ENCODE measurements at places on chromosomes 11 and 22. TPM values are rescaled to one million over a fixed set of nuclear protein-coding genes. Genes with fewer than 3 reads are reported as not detected.

Gene GLB1L2
- total RNA-seq, result 4.4 TPM

Gene PGA4
- not detected for total RNA-seq

Gene ANGPTL5
- total RNA-seq, result not detected

Gene CFAP300
- 3.0 TPM for total RNA-seq

Gene NPAS4
- total RNA-seq, result not detected

Gene DENND5A
- total RNA-seq, result 58.1 TPM

Gene MYO7A
- total RNA-seq, result 0.07 TPM

Gene TAF6L
- 21.2 TPM for total RNA-seq

Gene FOLR2
- not detected for total RNA-seq

Gene CNTF
- 1.4 TPM for total RNA-seq

Gene STX3
- 56.0 TPM for total RNA-seq

Gene SYT13
- total RNA-seq, result not detected
